ENCODE measurements at places on chromosomes 6 and 20.

- no peak for DNase-seq
Observed at GRCh38 chr6:163738725-163739407, 324.3 kb downstream of the QKI start.

DNA sequence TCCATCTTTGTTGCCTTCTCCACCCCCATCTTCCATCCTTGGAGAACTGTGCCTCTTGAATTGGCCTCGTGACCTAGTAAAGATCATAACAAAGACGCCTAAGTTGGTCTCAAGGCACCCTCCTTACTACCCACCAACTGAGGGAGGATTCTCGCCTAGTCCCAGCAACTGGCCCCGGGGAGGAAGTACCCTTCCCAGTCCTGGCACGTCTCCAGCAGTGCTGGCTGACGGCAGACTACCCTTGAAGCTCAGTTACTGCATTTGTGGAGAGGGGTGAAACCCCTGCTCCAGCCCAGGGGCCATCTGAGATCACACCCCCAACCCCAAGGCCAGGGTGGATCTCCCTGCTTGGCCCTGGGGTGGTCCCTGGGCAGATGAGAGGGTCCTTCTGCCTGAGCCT is 2.1 kb upstream of the OSBPL2 start:
- no peak for DNase-seq

DNA sequence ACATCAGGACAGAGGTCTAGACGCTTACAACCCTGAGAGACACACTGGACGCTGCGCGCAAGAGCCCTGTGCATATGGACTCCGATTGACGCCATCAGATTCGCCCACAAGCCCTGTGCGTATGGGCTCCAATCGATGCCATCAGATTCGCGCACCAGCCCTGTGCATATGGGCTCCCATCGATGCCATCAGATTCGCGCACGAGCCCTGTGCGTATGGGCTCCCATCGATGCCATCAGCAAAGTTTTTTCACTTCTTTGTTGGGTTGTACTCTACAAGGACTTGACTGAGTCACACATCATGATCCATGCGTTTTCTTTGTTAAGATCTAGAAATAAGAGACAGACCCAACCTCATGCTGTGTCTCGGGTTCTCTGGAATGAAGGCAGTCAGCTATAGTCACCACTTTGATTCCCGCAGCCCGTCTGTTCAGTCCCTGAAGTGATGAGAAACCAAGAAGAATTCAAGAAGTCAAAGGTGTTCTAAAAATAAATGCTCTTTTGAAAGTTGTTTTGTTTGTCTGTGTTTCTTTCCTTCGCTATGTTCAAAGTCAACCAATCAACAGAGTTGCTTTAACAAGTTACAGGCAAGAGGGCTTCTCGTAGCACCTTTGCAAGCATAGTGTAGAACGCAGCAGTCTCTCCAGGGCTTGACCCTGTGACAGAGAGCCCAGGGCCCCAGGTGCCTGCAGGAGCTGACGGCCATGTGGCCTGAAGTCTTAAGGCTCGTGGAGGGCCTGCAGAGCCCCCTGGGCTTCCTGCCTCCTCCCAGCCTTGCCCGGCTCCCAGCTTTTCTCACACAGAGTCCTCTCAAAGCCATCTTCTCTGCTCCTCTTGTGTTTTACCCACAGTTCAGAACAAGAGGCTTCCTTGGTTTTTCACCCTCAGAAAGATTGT is 7.9 kb downstream of the RPS6KA2 start:
- no peak for DNase-seq

DNA sequence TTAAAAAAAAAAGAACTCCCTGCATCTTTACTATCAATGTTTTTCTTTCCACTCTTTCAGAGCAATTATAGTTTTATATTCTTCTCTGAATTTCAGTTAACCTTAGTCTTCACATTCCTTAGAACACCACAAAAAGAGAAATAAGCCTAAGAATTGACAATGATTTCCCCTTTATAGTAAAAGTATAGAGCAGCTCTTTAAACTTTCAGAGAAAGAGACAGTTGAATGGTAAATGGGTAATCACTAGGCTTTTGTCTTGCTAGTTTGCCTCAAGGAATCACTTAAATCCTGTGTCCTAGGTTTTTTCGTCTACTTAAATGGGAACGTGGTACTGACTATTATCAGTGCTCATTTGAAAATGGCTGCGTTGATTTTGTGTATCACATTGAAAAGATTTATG is 31.8 kb downstream of the SLX4IP start:
- DNase-seq: no peak

Data from DMS153 (cell line).